NCI-H446 (cell line): ENCODE measurements at places on chromosomes 1 and 21.

DNA sequence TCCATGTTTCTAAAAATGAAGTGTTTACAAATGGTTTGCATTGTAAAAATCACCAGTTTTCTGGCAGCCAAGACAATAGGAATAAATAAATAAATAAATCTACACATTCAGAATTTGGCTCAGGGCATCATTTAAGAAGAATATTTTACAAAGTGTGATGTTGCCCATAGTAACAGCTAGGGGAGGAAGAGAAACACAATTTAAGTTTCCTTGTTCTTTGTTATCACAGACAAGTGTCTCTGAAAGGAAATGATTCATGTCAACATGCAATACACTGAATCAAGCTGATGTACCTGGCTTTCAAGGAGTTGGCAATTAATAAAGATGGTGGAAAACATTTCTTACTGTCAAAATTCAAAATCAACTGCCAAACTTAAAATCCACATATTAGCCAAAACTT lies 74.7 kb downstream of the LHX8 start:
- DNase-seq = no peak

- no peak for DNase-seq
These were observed 140.9 kb upstream of the HOOK1 start for GRCh38 chr1:59673573-59674450.

- DNase-seq = no peak
These were observed 34.9 kb upstream of the ZNF362 start for GRCh38 chr1:33221385-33221758.

DNA sequence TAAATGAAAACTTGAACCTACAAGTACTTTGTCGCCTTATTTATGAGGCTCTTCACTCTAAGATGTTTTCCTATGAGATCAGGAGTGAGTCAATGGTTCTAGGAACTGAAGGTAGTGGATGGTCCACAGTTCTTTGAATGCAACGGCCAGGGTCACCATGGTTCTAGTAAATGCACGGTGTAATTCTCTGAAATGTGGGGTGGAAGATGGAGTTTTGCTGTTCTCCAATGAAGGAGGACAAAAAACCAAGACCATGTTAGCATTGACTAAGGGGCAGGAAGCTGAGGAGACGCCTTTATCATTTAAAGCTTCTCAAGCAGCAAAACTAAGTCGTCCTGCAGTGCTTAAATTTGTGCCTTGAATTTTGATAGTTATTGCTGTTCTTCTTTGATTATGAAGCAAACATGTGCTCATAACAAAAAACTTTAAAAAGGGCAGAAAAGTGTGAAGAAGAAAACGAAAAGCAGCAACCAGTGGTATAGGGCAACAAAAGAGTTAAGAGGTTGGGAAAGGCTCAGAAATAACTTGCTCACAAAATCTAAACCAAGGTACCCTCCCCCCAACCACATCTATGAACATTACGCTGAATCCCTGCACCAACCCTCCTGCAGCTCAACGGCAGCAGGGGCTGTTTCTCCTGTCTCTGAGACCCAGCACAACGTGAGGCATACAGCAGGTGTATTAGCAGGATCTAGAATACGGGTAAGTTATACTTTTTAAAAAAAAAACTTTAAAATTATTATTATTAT lies 85.0 kb downstream of the MRPL37 start:
- DNase-seq = no peak

DNA sequence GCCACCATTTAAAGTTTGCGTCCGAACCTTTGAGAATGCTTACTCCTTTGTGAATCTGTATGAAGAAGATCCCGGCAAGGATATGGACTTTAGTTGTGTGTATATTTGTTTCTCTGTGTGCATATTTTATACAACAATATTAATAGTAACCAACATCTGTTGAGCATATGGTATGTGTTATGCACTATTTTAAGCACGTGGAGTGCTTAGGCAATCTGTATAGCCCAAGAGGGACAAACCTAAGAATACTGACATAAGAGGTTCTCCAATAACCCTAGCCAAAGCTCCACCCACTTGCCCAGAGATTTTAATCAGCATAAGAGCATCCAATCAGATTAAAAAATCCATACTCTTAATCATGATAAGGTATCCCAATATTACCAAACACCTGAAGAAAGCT lies 92.7 kb downstream of the MAB21L3 start:
- DNase-seq = no peak

DNA sequence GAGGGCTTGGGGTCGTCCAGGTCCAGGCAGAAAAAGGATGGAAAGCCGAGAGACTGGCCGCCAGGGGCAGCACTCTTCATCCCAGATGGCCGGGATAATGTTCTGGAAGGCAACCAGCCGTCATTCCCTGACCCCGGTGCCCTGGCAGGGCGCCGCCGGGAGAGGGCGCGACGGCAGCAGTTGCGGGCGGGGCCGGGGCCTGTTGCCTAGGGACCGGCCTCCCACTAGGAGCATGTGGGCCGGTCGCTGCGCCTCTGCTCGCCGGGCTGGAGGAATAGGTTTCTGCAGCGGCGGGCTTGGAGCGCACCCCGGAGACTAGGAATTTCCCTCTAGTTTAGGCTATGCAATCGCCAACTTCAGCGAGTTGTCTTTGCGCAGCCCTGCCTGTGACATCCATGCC lies 11.0 kb downstream of the DMRTB1 start:
- no peak for DNase-seq

- no peak for DNase-seq
These were observed 37.2 kb upstream of the CRNN start for GRCh38 chr1:152451254-152451653.

DNA sequence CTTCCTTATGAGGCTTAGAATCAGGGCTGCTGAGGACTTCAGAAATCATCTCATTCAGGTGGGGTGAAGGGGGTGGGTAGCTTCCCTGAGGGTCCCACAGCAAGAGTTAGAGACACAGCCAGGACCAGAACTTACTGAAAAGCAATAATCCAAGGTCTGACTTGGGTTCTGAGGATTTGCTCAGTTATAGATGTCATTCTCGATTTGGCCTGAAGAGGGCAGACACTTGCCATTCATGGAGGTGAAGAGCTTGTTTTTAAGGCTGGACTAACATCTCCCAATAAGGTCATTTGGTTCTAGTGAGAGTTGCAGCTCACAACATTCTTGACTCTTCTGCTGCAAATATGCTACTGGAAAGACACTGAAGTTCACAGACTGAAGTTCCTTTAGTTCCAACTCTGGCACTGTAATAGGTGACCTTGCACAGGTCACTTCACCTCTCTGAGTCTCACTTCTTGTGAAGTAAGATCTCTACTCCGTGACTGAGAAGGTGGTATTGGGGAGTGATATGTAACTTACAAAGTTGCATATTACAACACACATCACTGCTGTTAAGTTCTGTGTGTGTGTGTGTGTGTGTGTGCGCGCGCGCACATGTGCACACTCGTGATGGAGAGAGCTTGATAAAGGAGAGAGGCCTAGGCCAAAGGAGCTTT lies 69.8 kb upstream of the DIRAS3 start:
- peak; percentile 81 for DNase-seq

GRCh38 chr21:15966651-15967050 lies 236.9 kb downstream of the USP25 start:
- no peak for DNase-seq

- peak; percentile 98 for DNase-seq
These were observed at the start of gene ALG6 for GRCh38 chr1:63367215-63368103. Gene ALG6, plus strand, starts transcription at chr1:63367627. Its CDS starts 3,351 bp downstream, at chr1:63370978.

DNA sequence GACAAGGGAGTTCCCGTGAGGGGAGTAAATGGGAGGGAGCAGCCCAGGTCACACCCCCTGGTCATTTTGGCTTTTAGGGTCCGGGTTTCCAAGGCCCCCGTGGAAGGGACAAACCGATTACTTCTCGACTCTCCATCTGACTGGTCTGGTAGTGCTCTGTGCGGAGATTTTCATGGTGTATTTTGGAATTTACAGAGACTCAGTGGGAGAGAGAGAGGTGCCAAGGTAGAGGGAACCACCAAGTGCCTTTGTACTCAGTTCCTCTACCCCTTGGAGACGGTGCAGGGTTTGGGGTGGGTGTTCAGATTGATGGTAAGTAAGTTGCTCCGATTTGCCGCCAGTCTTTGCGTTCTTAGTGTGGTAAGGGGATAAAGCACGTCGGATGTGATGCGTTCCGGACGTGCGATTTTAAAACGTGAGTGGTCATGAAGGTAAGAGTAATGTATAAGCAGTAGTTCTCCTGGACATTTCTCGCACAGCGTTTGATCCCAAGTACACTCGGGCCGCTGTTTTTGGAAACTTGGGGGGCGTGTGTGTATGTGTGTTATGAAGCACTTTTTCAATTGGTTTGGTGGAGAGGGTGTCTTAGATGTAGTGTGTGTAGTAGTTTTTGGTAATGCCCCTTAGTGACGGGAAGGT lies 682 bp downstream of the SUCO start:
- DNase-seq = no peak

GRCh38 chr1:24803220-24803619 lies 58.0 kb downstream of the CLIC4 start:
- DNase-seq = no peak

DNA sequence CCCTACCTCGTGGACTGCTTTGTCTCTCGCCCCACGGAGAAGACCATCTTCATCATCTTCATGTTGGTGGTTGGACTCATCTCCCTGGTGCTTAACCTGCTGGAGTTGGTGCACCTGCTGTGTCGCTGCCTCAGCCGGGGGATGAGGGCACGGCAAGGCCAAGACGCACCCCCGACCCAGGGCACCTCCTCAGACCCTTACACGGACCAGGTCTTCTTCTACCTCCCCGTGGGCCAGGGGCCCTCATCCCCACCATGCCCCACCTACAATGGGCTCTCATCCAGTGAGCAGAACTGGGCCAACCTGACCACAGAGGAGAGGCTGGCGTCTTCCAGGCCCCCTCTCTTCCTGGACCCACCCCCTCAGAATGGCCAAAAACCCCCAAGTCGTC lies 2.0 kb downstream of the GJA4 start:
- DNase-seq = no peak

GRCh38 chr21:25406887-25407579 lies 200.2 kb downstream of the MRPL39 start:
- DNase-seq = peak; percentile 41

DNA sequence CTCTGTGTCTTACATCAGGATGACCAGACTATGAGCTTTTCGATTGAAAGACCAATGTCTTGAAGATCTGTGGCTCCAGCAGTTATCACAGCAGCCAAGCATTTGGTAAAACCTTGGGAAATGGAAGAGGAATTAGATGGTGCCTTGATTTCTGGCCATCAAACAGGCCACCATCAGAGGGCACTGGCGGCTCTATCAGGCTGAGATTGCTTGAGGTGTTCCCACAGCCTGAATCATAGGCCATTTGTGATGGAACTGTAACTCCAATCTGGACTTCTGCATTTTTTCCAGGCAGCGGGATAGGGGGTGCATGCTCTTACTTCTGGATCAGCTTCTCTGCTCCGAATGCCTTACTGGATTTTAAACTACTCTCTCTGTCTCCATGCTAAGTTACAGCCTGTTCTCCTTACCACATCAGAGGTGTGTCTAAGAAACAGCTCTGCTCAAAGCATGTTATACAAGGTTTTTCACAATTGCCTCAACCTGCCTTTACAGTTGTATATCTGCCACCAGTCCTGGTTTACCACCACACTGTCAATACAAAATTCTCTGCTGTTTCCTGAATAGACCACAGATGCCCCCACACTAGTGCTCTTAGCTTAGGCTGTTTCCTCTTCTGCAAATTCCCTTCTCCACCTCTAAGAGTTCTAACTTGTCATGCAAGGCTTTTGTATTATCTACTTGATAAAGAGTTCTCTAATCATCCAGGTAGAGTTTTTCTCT lies 180.9 kb downstream of the PTGER3 start:
- DNase-seq = no peak

GRCh38 chr1:50667710-50668356 lies 244.6 kb upstream of the DMRTA2 start:
- DNase-seq = no peak

GRCh38 chr1:2233997-2234761 lies 6.1 kb downstream of the SKI start:
- no peak for DNase-seq

- DNase-seq = no peak
These were observed 7.9 kb downstream of the SH3BGRL3 start for GRCh38 chr1:26287811-26288210.

GRCh38 chr1:183306317-183307042 lies 111.7 kb downstream of the NMNAT2 start:
- no peak for DNase-seq

- no peak for DNase-seq
These were observed 4.2 kb downstream of the LGR6 start for GRCh38 chr1:202197653-202198365.

- DNase-seq = no peak
These were observed at the start of gene CD101 for GRCh38 chr1:117001254-117001927. Gene CD101, plus strand, starts transcription at chr1:117001760. Its CDS starts 58 bp downstream, at chr1:117001818.

- no peak for DNase-seq
These were observed 76.0 kb downstream of the RPS6KC1 start for GRCh38 chr1:213127074-213127473.

- no peak for DNase-seq
These were observed 25.6 kb downstream of the AGMAT start for GRCh38 chr1:15559189-15559810.

DNA sequence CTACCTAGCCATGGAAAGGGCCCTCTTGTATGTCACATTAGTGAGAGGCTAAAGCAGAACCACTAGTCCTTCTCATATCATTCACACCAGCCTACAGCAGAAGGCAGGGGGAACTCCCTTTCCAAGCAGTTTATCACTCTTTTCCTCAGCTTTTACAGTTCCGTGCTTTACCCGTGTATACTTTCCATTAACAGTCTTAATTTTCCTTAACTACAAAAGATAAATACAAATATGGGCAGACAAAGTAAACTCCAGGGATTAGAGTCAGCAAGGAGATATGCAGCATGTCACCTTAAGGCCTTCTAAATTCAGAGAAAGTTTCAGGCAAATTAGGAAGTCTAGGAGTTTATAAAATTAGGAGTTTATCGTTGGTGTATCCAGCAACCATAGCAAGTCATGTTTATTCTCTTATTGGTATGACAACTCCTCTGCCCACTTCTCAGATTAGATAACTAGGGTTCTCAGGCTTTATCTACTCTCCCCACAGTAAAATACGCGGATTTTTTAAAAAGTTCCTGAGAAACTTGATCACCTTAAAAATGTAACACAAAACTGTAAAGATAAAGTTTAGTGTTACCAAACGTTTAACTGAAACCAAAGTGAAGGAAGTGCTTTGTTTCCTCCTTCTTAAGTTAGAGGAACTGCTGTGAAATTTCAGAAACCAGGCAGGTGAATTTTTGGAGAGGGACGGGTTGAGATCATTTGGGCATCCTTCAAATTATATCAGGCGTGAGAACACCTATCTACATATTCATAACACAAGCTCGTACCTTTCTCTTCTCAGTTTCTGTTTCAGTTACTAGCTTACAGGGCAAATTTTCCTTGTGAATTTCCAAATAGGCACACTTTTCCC lies 42.7 kb upstream of the SLC19A2 start:
- no peak for DNase-seq

DNA sequence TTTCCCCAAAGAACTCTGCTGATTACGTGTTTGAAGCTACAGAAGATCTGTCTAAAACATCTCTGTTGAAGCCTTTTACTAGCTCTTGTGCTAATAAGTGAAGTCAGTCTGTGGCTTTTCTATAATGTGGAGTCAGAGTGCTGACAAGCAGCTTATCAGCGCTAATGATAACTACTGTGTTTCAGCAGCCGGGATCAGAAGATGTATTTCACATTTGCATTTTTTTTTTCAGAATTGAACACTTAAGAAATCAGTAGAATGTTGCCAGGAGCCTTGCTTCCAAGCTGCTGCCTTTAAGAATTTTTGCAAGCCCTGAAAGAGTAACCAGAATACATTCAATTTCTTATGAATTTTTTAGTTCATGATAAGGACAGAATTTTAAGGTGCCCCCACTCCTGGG lies 519.4 kb upstream of the NR5A2 start:
- DNase-seq = no peak

GRCh38 chr21:32947736-32948135 lies 78.0 kb upstream of the OLIG2 start:
- no peak for DNase-seq
